Aorta (tissue), 5 donors: ENCODE measurements at places on chromosomes 7 and 10.

GRCh38 chr10:125159932-125160855 lies at the start of gene CTBP2:
TSS of gene CTBP2 (minus strand) at chr10:125160563.
- DNase-seq, result peak; percentile 86

DNA sequence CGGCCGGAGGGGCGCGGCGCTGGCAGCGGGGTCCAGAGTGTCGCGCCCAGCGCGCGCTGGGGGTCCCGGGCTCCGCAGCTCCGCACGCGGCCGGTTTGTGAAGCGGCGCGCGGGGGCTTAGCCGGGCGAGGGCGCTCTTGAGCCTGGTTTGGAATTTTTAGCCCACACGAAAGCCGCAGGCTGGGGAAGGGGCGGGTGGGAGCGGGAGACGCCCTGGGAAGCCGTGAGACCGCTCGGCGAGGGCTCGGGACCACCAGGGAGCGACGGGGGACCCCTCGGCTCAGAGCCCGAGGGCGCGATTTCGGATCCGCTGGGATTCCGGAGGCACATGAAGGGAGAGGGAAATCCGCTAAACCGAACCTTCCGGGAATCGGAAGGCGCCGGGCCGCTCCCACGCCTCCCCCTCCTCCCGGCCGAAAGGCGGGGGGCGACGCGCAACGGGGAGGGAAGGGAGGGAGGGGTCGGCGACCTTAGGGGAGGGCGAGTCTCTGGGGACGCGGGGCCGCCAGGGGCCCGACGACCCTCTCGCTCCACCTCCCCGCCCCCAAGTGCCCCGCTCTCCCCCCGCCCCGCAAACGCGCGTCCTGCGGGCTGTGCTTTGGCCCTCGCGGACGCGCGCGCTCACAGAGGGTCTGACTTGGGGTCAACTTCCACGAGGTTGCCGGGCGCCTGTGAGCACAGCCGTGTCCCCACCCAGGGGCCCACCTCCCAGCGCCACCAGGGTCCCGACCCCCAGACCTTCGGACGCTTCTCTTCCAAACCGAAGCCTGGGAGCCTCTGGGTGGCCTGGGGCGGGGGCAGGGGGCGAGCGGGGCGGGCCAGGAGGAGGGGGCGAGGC lies 5.1 kb upstream of the ELFN1 start:
- DNase-seq, result peak; percentile 69

DNA sequence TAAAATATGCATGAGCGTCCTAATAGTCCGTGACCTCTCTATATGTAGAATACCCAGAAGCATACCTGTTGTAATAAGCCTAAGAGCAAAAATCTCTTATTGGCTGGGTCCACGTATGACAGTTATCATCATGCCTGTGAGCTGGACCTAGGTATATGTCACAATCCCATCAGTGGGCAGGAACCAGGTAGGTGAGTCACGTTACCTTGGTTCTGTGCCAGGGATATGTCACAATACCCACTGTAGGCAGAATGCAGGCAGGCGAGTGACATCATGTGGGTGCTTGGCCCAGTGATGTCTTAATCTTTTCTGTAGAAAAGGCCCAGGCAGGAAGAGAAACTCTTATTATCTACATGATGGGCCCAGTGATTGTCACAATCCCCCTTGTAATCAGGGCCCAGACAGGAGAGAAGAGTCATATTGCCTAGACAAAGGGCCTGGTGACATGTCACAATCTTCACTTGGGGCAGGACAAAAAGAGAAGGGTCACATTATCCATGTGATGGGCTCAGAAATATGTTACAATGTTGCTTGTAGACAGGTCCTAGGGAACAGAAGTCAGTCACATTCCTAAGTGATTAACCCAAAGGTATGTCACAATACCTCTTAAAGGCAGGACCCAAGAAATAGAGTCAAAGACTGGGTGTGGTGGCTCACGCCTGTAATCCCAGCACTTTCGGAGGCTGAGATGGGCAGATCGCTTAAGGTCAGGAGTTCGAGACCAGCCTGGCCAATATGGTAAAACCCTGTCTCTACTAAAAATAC lies 12.9 kb upstream of the ZNF736 start:
- DNase-seq, result no peak

GRCh38 chr10:97676770-97677581 lies 10.1 kb downstream of the AVPI1 start:
- no peak for DNase-seq

DNA sequence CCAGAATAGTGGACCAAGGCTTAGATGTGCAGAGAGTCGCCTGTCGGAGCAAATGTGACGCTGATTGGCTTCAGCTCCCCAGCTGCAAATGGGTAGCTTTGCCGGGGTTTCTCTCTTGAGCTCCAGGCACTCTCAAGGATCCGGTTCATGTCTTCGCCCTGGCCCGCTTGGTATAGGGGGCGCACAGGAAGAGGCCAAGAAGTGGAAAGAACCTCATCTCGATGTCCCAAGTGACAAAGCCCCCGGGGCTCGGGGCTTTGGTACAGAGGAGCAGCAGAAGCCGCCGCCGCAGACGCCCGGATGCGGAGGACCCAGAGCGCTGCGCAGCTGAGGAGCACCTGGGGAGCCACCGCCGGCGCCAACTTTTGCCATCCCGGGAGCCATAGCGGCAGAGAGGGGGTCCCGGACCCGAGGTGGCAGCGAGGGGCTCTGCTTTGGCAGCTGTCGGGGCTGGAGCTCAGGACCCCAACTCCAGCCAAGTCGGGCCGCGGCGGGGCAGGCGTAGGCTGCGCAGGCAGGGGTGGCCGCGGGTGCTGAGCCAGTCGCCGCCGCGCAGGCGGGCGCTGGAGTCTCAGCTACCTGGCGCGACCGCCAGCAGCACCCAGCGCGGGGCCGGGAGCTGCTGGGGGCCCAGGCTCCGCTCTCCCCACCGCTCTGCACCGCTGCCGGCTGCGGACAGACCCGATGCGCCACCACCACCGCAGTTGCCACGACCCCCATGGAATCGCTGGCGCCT lies 466.6 kb downstream of the XPNPEP1 start:
- peak; percentile 70 for DNase-seq

- no peak for DNase-seq
Observed at GRCh38 chr7:127600885-127601284, 7.3 kb downstream of the FSCN3 start.

- DNase-seq, result no peak
Observed at GRCh38 chr10:5633166-5633749, 33.1 kb downstream of the ASB13 start.

DNA sequence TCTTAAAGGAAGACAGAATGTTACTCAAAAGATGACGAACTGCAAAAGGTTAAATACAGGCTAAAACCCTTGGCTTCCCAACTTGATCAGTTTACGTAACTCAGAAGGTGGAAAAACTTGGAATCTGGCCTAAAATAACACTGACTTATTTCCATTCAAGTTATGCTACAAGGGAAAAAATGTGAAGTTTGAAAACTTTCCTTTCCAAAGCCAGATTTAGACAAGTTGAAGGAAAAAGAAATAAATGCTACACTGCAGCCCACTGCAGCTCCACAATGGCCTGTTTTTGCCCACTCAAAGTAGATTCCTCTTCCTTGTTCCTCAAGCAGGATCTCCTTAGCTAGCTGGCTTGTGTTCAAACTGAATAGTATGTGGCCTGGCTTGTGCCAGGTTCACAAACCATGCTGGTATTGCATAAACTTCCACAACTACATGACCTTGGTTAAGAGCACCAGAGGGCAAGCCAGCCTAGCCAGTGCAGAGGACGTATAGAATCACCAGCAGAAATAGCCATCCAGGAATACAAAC lies 166.2 kb downstream of the CPEB3 start:
- no peak for DNase-seq

- DNase-seq, result no peak
Observed at GRCh38 chr10:124242365-124242764, 149.0 kb upstream of the CHST15 start.

DNA sequence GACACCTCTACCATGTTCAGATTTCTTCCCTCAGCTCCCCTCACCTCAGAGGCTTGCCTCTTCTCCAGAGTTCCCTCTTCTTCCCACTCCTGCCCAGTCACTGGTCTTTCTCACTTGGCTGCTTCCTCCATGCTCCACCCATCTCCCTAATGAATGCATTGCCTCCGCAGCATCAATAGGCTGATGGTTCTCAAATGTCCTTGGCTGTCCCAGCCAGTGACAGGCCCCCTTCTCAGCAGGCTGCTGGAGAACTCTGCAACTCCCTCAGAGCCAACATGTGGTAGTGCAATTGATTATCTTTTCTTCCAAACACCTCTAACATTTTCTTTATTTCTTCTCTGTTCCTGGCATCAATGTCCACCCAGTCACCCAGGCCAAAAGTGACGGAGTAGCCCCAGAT lies 218.2 kb downstream of the RELN start:
- no peak for DNase-seq
